HCT116 (cell line): ENCODE measurements at places on chromosomes 5 and 9. TPM values are rescaled to one million over a fixed set of nuclear protein-coding genes. Genes with fewer than 3 reads are reported as not detected.

The HAPLN1 gene
- 0.05 TPM for total RNA-seq

The CLIC3 gene
- total RNA-seq: 8.4 TPM

GRCh38 chr9:93711002-93711401 lies 134.6 kb downstream of the PHF2 start:
- no peaks in the 10 kb centered on the region for H3K4me1 ChIP-seq
- H3K36me3 ChIP-seq: no peaks in the 10 kb centered on the region
- no peaks in the 10 kb centered on the region for H3K27me3 ChIP-seq
- H3K4me3 ChIP-seq: no peak overlapping the region

- peak; percentile 67 for DNase-seq
- no peaks in the 10 kb centered on the region for H3K36me3 ChIP-seq
- H3K27me3 ChIP-seq: no peaks in the 10 kb centered on the region
- no peak overlapping the region for H3K4me3 ChIP-seq
- H3K4me1 ChIP-seq: peaks cover 7% of the 10 kb centered on the region; the same call in 1 of the 2 replicates
These were observed 46.6 kb downstream of the CYFIP2 start for GRCh38 chr5:157312492-157312891.

DNA sequence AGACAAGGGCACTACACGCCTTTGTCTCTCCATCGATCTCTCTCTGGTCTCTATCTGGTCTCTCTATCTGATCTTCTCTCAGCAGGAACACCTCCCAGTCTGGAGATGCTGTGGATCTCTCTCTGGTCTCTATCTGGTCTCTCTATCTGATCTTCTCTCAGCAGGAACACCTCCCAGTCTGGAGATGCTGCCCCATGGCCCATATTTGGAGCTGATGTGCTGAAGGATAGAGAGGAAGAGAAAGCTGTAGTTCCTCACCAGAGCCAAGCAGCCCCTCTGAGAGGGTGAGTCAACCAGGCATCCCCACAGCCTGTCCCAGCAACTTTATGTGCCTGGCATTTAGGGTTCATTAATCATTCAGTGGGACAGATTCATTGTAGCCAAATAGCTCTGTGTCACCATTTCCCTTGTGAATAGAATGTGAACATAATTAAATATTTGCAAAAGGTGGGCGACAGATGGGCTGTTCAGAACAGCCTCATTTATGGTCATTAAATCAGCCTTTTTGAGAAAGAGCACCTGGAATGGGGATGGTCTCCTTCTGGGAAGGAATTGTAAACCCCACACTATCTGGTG lies 189.3 kb upstream of the MAST4 start:
- H3K27me3 ChIP-seq: 0 out of 2 replicates have a peak, but pooled peaks cover 4% of the 10 kb centered on the region
- no peak overlapping the region for H3K27ac ChIP-seq
- no peak overlapping the region for H3K4me3 ChIP-seq
- H3K4me1 ChIP-seq: no peaks in the 10 kb centered on the region

The SEMA6A gene
- 6.7 TPM for total RNA-seq

DNA sequence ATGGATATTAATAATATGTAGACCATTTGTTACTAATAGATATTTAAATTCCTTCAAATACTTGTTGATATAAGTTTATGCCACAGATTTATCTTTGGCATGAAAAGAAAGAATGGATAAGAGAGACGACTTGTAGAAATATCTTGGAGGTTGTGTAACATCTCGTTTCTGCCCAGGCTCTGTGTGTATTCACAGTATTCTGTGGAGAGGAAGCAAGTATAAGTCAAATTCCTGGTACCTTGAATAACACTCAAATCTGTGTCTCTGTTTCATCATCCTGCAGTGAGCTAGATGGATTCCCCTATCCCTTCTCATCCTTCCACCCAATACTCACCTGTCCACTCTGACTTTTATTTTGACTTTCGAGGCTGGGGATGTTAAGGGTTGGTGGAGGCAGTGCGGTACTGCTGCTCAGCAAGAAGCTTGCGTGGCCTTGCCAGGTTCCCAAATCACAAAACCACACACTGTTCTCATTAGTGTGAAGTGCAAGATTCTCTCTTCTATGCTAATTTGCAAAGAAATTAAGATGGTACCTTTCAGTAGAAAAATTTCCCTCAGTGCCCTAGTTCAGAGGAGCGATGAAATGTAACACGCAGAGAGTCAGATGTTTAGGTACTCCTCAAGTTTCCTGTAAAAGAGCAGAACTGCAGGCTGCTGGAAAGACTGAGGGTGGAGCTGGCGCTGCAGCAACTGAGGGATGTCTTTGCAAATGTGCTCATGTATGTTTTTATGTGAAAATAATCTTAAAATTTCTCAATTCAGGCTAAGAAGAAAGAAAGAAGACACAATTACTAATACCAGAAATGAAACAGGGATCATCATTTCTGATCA lies 42.6 kb upstream of the ANKRD18A start:
- no peaks in the 10 kb centered on the region for H3K27me3 ChIP-seq
- no peak overlapping the region for H3K27ac ChIP-seq
- no peak for DNase-seq
- H3K4me1 ChIP-seq: no peaks in the 10 kb centered on the region
- H3K4me3 ChIP-seq: no peak overlapping the region
- H3K36me3 ChIP-seq: no peaks in the 10 kb centered on the region

GRCh38 chr5:107653685-107654084 lies 17.1 kb downstream of the EFNA5 start:
- no peak for DNase-seq
- H3K4me3 ChIP-seq: no peak overlapping the region

GRCh38 chr9:98280574-98280973 lies 25.1 kb upstream of the TBC1D2 start:
- no peaks in the 10 kb centered on the region for H3K36me3 ChIP-seq
- no peaks in the 10 kb centered on the region for H3K4me1 ChIP-seq
- H3K27ac ChIP-seq: no peak overlapping the region
- H3K27me3 ChIP-seq: 0 out of 2 replicates have a peak, but pooled peaks cover 2% of the 10 kb centered on the region
- H3K4me3 ChIP-seq: no peak overlapping the region
- DNase-seq: no peak

DNA sequence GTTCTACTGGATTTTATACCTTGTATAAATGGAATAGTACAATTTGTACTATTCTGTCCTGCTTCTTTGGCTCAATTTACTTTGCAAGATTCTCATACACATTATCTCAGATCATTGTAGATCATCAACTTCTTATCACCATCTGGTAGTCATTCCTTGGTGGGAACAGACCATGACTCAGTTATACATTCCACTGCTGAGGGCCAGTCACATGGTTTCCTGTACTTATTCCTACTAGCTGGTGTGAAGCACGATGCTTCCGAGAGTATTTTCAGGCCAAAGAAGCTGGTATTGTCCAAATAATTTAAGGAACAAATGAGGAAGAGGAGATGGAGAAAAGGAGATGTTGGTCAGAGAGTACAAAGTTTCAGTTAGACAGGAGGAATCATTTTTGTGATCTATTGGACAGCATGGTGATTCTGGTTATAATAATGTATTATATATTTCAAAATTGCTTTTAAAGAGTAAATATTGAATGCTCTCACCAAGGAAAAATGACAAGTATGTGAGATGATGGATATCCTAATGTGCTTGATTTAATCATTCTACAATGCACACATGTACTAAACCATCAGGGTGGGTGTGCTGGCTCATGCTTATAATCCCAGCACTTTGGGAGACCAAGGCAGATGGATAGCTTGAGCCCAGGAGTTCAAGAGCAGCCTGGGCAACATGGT lies 124.1 kb downstream of the SYK start:
- no peaks in the 10 kb centered on the region for H3K4me1 ChIP-seq
- DNase-seq: no peak
- no peaks in the 10 kb centered on the region for H3K27me3 ChIP-seq
- H3K36me3 ChIP-seq: no peaks in the 10 kb centered on the region
- no peak overlapping the region for H3K4me3 ChIP-seq

- no peaks in the 10 kb centered on the region for H3K4me1 ChIP-seq
- H3K36me3 ChIP-seq: no peaks in the 10 kb centered on the region
- H3K4me3 ChIP-seq: no peak overlapping the region
- no peaks in the 10 kb centered on the region for H3K27me3 ChIP-seq
- DNase-seq: no peak
- no peak overlapping the region for H3K27ac ChIP-seq
These were observed 8.7 kb downstream of the TTC39B start for GRCh38 chr9:15298362-15298761.

GRCh38 chr9:99491408-99492158 lies 269.5 kb downstream of the SEC61B start:
- H3K36me3 ChIP-seq: no peaks in the 10 kb centered on the region
- no peak overlapping the region for H3K4me3 ChIP-seq
- H3K27me3 ChIP-seq: no peaks in the 10 kb centered on the region
- no peaks in the 10 kb centered on the region for H3K4me1 ChIP-seq
- no peak for DNase-seq
- no peak overlapping the region for H3K27ac ChIP-seq

- no peaks in the 10 kb centered on the region for H3K36me3 ChIP-seq
- no peaks in the 10 kb centered on the region for H3K4me1 ChIP-seq
- no peaks in the 10 kb centered on the region for H3K27me3 ChIP-seq
- no peak for DNase-seq
- H3K4me3 ChIP-seq: no peak overlapping the region
These were observed 113.9 kb upstream of the SLC12A2 start for GRCh38 chr5:127969651-127970050.

The PNPLA7 gene
- total RNA-seq: 1.8 TPM

The SLC6A19 gene
- total RNA-seq: not detected

The PKN3 gene
- total RNA-seq: 37.9 TPM

DNA sequence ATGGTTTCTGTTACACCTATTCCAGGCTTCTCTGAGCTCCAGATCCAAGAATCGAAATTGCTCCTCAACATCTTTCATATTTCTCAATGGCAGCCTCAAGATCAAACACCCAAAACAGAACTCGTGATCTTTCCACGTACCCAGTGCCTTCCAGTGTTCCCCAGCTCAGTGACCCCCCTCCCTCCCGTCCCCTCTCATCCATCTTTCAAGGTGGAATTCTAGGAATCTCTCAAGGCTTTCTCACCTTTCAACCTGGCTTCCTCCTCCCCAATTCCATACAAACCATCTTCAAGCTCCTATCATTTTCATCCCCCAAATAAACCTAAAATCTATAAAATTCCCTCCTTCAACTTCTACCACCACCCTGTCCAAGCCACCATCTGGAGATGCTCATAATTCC lies 615.3 kb downstream of the BNC2 start:
- H3K4me3 ChIP-seq: no peak overlapping the region
- H3K36me3 ChIP-seq: no peaks in the 10 kb centered on the region
- DNase-seq: no peak
- no peaks in the 10 kb centered on the region for H3K27me3 ChIP-seq
- no peak overlapping the region for H3K27ac ChIP-seq

- no peak overlapping the region for H3K27ac ChIP-seq
- H3K4me3 ChIP-seq: no peak overlapping the region
- DNase-seq: no peak
These were observed 42.3 kb downstream of the RNF180 start for GRCh38 chr5:64207978-64208377.

- no peaks in the 10 kb centered on the region for H3K36me3 ChIP-seq
- no peak overlapping the region for H3K27ac ChIP-seq
- H3K4me1 ChIP-seq: no peaks in the 10 kb centered on the region
- H3K27me3 ChIP-seq: no peaks in the 10 kb centered on the region
- no peak for DNase-seq
- no peak overlapping the region for H3K4me3 ChIP-seq
These were observed 126.3 kb downstream of the UNC13B start for GRCh38 chr9:35287987-35288632.

GRCh38 chr5:154986151-154986550 lies 27.4 kb upstream of the KIF4B start:
- no peak for DNase-seq
- H3K27me3 ChIP-seq: peaks cover 6% of the 10 kb centered on the region; the same call in 1 of the 2 replicates
- no peak overlapping the region for H3K27ac ChIP-seq
- no peak overlapping the region for H3K4me3 ChIP-seq

The TGFBI gene
- total RNA-seq: 0.64 TPM

- H3K27ac ChIP-seq: no peak overlapping the region
- H3K36me3 ChIP-seq: no peaks in the 10 kb centered on the region
- H3K4me3 ChIP-seq: no peak overlapping the region
- 0 out of 2 replicates have a peak, but pooled peaks cover 3% of the 10 kb centered on the region for H3K27me3 ChIP-seq
These were observed 5.5 kb upstream of the SLC46A2 start for GRCh38 chr9:112896131-112896530.

- no peak overlapping the region for H3K27ac ChIP-seq
- no peak overlapping the region for H3K4me3 ChIP-seq
- no peaks in the 10 kb centered on the region for H3K4me1 ChIP-seq
- H3K36me3 ChIP-seq: no peaks in the 10 kb centered on the region
These were observed 242.5 kb downstream of the DIRAS2 start for GRCh38 chr9:90400091-90400490.

The NADK2 gene
- 21.2 TPM for total RNA-seq

DNA sequence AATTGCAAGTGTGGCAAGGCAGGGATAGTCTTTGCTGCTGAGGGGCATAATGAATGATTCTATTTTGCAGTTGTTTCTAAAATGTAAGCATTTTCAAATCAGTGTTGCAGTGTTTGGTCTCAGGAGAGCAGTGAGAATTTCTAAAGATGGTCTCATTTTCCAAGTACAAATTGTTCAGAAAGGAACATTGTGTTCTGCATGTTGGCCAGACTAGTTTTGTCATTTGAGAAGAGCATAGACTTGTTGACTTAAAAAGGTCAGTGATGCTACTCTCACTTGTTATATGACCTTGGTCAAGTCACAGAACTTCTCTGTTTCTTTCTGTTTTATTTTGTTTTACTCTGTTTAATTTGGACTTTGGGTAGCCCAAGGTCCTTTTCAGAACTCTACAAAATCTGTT lies 344.6 kb downstream of the OSTF1 start:
- no peak overlapping the region for H3K4me3 ChIP-seq
- H3K27ac ChIP-seq: no peak overlapping the region
- H3K36me3 ChIP-seq: no peaks in the 10 kb centered on the region
- DNase-seq: no peak

DNA sequence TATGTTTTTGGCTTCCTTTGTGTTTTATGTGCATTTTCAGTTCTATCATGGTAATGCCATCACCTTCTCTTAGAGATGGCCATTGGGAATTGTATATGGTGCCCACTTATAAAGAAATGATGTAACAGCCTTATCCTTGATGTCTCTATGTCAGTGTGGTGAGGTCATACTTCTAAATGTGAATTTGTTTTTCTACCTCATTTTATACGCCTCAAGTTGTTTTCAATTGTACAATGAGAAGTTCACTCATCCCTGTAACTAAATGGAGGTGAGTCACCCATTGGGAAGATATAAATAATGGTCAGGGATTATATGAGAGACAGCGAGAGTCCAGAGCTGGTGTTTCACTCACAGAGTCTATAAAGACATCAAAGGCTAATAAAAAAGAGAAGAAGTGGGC lies 402.4 kb downstream of the AGTPBP1 start:
- no peak for DNase-seq
- no peak overlapping the region for H3K4me3 ChIP-seq
- H3K4me1 ChIP-seq: no peaks in the 10 kb centered on the region
- H3K36me3 ChIP-seq: no peaks in the 10 kb centered on the region
- H3K27ac ChIP-seq: no peak overlapping the region

- H3K27me3 ChIP-seq: no peaks in the 10 kb centered on the region
- peaks cover 72% of the 10 kb centered on the region for H3K4me1 ChIP-seq
- H3K4me3 ChIP-seq: peak overlapping the region; percentile 18
- DNase-seq: peak; percentile 88
- no peaks in the 10 kb centered on the region for H3K36me3 ChIP-seq
- peak overlapping the region; percentile 87 for H3K27ac ChIP-seq
These were observed 6.0 kb downstream of the B4GALT1 start for GRCh38 chr9:33161011-33161588.
